Psoas muscle (tissue), 8 donors: ENCODE measurements at places on chromosomes 12 and 14. TPM values are rescaled to one million over a fixed set of nuclear protein-coding genes. Genes with fewer than 3 reads are reported as not detected.

The SYNE3 gene
- total RNA-seq = 4.4 TPM

The KCNJ8 gene
- 13.3 TPM for total RNA-seq

The CLEC1B gene
- not detected for total RNA-seq

- peak overlapping the region; percentile 86 for H3K27ac ChIP-seq
- H3K36me3 ChIP-seq = no peaks in the 10 kb centered on the region
- peaks cover 24% of the 10 kb centered on the region for H3K4me1 ChIP-seq
- no peaks in the 10 kb centered on the region for H3K27me3 ChIP-seq
Measured at GRCh38 chr14:105315941-105316576, 1.5 kb downstream of the PACS2 start.

GRCh38 chr12:115190010-115190770 is 506.2 kb upstream of the TBX3 start:
- no peak overlapping the region for H3K4me3 ChIP-seq
- no peaks in the 10 kb centered on the region for H3K4me1 ChIP-seq
- H3K27me3 ChIP-seq = no peaks in the 10 kb centered on the region
- H3K27ac ChIP-seq = no peak overlapping the region
- H3K36me3 ChIP-seq = no peaks in the 10 kb centered on the region

DNA sequence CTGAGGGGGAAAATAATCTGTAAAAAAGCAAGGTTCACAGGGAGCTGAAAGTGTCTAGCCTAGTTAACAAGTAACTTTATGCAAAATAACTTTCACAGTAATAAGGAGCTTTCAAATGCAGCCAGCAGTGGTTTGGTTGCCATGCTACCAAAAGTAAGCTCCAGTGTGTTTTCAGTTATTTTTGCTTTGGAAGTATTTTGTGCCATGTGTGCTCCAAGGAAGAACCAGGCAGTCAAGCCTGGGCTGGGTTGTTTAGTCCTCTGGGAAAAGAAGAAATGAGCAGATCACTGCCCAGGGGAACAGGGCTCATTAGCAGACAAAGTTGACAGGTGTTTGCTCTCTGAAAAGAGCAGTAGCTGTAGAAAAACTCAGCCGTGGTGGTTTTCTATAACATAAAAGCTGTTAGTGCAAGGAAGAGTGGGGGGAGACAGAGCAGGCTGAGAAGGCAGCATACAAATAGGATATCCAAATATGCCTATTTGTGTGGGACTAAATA is 92.8 kb upstream of the TMTC2 start:
- no peak for DNase-seq
- no peaks in the 10 kb centered on the region for H3K36me3 ChIP-seq
- H3K27ac ChIP-seq = no peak overlapping the region
- no peaks in the 10 kb centered on the region for H3K4me1 ChIP-seq
- H3K27me3 ChIP-seq = no peaks in the 10 kb centered on the region

- H3K36me3 ChIP-seq = no peaks in the 10 kb centered on the region
- peaks cover 4% of the 10 kb centered on the region for H3K4me1 ChIP-seq
- DNase-seq = no peak
- H3K27me3 ChIP-seq = no peaks in the 10 kb centered on the region
- H3K4me3 ChIP-seq = no peak overlapping the region
Measured at GRCh38 chr12:2886768-2887450, 3.8 kb upstream of the TULP3 start.

GRCh38 chr12:74849801-74850200 is 312.2 kb downstream of the ATXN7L3B start:
- H3K27ac ChIP-seq = no peak overlapping the region
- no peaks in the 10 kb centered on the region for H3K27me3 ChIP-seq
- H3K36me3 ChIP-seq = no peaks in the 10 kb centered on the region
- DNase-seq = no peak
- no peaks in the 10 kb centered on the region for H3K4me1 ChIP-seq
- no peak overlapping the region for H3K4me3 ChIP-seq

GRCh38 chr14:102805371-102805891 is 28.2 kb downstream of the TRAF3 start:
- no peak overlapping the region for H3K4me3 ChIP-seq
- no peaks in the 10 kb centered on the region for H3K27me3 ChIP-seq
- H3K36me3 ChIP-seq = no peaks in the 10 kb centered on the region
- DNase-seq = no peak
- no peak overlapping the region for H3K27ac ChIP-seq

DNA sequence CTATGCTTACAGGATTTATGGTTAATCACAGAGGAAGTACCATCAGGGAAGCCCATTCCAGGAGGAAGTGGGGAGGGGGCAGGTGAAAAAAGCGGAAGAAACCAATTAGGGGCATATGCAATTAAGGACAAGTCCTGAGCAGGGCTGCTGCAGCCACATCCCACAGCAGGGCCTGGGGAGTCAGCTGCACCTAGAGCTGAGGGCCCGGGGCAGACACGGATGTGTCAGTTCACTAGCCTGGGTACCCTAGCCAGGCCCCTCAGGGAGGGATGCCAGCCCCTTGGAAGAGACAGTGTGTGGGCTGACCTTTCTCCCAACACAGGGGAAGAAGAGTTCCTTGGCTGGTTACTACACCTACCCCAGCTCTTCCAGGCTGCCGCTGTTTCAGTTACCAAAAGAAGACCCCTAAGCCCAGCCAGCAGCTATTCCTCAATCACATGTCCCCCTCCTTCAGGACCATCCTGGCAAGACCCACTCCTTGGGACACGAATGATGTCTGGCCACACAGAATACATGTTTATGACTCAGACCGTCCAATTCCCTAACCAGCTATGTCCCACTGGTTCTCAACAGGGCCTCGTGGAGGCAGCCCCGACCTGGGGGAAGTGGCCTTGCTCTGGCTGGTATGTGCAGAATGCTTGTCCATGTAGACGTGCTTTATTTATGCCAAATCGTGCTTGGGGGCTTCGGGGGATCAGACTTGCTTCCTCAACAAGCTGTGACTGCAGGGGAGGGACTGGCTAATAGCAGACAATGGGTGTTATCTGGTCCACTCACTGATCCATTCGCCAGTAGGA is 133.7 kb upstream of the RTL1 start:
- DNase-seq = no peak
- H3K4me1 ChIP-seq = no peaks in the 10 kb centered on the region
- H3K27ac ChIP-seq = no peak overlapping the region
- no peaks in the 10 kb centered on the region for H3K36me3 ChIP-seq

DNA sequence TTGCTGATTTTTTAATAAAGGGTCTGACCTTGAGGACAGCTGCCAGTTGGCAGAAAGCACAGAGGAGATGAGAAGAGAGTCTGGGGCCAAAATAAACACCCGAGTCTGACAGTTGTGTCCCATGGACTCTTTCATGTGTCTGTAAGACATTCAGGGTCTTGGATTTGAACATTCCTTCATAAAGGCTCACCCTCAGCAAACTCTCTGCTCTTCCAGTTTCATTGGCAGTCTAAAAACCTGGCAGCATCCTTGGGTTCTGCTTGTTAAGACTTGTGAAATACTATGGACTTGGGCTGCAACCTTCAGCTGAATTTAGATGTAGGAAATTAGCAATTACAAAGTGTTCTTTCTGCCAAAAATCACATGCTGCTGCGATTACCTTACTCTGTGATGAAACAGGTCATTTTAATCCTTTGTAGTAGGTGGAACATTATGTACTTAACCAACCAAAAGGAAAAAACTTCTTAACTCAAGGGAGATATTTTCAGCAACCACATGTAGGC is 32.0 kb upstream of the LMNTD1 start:
- DNase-seq = no peak
- no peaks in the 10 kb centered on the region for H3K27me3 ChIP-seq
- H3K4me3 ChIP-seq = no peak overlapping the region
- H3K27ac ChIP-seq = no peak overlapping the region

- H3K27me3 ChIP-seq = no peaks in the 10 kb centered on the region
- no peak overlapping the region for H3K27ac ChIP-seq
- H3K36me3 ChIP-seq = no peaks in the 10 kb centered on the region
Measured at GRCh38 chr14:95273001-95273978, 46.4 kb downstream of the CLMN start.

DNA sequence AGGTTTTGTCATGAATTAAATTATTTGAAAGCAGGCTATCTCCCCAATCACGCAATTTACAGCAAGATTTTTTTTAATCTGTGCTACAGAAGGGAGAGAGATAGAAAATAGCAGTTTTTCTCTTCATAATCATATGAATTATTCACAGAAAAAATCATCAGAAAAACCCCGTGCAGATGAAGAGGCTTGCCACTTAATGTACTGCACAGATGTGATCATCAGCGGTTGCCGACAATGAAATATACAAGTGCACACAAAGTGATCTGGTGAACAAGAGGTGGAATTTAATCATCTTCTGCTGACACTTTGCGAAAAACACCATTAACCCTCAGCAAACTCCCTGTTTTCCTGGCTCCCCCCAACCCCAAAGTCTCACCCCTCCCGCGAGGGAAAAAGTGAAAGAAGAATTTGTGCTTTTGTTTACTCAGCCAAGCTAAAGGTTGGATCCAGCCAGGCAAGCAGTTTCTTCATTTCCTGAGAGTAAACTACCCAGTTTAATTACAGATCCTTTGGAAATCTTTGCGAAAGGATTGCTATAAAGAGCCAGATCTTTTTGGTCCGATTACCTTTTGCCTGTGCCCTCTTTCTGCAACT is 3.1 kb upstream of the LMO3 start:
- no peak for DNase-seq
- no peaks in the 10 kb centered on the region for H3K36me3 ChIP-seq
- peaks cover 4% of the 10 kb centered on the region for H3K27me3 ChIP-seq
- peak overlapping the region; percentile 11 for H3K4me3 ChIP-seq

DNA sequence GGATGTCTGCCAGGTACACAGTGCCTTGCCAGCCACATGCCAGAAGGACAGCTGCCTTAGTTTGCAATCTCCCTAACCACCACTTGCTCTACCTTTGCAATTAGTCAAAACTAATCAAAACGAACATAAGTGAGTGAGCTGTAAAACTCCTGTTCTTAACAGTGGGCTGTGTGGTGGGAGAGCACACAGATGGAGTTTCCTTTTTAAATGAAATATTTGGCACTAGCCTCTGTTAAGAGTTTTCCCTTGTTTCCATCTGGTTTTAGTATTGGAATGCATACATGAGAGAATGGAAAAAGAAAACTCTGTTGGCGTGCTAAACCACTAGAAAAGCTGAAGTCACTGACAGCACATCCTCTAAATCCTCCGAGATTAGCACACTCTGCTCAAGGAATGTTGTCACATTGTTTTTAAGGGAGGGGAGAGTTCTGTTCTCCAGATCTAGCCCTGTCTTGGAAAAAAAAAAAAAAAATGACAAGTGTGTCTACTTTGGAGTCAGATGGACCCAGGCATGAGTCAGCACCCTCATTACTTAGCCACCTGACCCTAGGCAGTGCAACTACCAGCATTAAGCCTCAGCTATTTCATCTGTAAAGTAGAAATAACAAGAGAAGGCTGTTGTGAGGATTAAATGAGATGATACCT is 83.9 kb downstream of the STXBP6 start:
- H3K4me3 ChIP-seq = no peak overlapping the region
- H3K4me1 ChIP-seq = peaks cover 4% of the 10 kb centered on the region
- no peaks in the 10 kb centered on the region for H3K27me3 ChIP-seq

DNA sequence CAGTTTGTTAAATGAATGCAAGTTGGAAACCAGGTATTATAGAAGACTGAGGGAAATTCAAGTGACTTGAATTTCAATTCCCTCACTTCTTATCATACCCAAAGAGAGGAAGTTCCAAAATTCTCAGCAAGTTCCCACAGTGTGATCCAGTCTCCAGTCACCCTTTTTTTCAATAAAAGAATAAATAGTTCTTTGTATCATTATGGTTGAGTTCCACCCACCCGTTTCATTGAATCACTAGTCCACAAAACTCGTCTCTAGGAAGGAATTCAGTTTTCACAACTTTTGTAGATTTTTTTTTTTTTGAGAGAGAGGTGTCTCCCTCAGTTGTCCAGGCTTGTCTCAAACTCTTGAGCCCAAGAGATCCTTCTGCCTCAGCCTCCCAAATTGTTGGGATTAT is 1.6 kb upstream of the TMEM30B start:
- peak overlapping the region; percentile 31 for H3K27ac ChIP-seq
- H3K4me3 ChIP-seq = no peak overlapping the region
- H3K36me3 ChIP-seq = no peaks in the 10 kb centered on the region

DNA sequence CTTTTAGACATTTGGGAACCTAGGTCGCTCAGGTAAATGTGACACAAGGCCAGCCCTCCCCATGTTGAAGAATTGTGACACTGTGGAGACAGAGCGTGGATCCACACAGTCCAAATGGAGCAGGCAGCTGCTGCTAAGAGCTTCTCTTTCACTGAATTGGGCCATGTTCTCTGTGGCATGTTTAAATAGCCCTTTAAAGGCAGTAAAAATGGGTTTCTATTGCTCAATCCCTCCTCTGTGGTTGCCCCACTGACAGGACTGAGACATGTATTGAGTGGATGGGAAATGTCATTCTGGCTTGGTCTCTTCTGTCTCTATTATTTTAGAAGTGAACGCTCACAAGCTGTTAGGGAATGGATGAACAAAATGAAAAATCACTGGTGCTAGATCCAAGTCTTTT is 84.0 kb upstream of the PRICKLE1 start:
- no peak for DNase-seq
- H3K27ac ChIP-seq = no peak overlapping the region
- H3K36me3 ChIP-seq = no peaks in the 10 kb centered on the region
- H3K4me1 ChIP-seq = no peaks in the 10 kb centered on the region
- no peak overlapping the region for H3K4me3 ChIP-seq

- no peak overlapping the region for H3K27ac ChIP-seq
- peak; percentile 23 for DNase-seq
- H3K27me3 ChIP-seq = no peaks in the 10 kb centered on the region
- H3K4me3 ChIP-seq = no peak overlapping the region
Measured at GRCh38 chr12:10189653-10190052, 10.8 kb downstream of the TMEM52B start.

DNA sequence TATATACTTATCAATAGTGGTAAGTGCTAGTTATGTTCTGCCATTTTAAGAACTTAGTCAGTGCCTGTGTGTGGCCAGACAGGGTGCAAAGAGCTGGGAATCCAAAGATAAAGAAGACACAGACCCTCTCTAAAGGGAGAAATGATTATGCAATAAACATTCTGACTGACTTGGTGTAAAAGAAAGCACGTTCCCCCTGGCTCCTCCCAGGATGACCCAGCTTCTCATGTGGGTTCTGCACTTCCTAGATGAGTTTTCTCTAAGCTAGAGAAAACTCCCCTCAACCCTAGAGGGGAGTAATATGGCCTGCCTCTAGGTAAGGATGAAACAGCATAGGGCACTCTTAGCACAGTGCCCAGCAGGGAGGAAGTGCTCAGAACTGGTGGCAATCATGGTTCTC is 231.2 kb downstream of the VRK1 start:
- DNase-seq = no peak
- H3K4me3 ChIP-seq = no peak overlapping the region
- H3K4me1 ChIP-seq = no peaks in the 10 kb centered on the region
- no peak overlapping the region for H3K27ac ChIP-seq
- no peaks in the 10 kb centered on the region for H3K36me3 ChIP-seq
- peaks cover 22% of the 10 kb centered on the region for H3K27me3 ChIP-seq

DNA sequence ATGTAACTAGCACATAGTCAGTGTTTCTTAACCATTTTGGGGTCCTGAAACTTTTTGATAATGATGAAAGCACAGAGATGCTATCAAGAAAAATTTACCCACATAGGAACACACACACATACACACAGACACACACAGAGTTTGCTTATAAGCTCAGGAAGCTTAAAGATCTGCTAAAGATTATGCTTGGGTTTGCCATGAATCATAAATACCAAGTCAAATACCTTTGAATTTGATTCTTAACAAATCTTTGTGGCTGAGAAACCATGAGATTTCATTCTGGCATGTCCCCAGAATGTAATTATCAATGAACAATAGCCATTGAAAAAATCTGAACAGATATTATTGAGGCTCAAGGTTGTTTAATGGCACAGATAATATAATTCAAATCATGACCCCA is 89.2 kb downstream of the NTS start:
- no peaks in the 10 kb centered on the region for H3K27me3 ChIP-seq
- no peak overlapping the region for H3K27ac ChIP-seq
- H3K36me3 ChIP-seq = no peaks in the 10 kb centered on the region
- H3K4me1 ChIP-seq = no peaks in the 10 kb centered on the region
